ENCODE measurements at places on chromosomes 5 and 9.

DNA sequence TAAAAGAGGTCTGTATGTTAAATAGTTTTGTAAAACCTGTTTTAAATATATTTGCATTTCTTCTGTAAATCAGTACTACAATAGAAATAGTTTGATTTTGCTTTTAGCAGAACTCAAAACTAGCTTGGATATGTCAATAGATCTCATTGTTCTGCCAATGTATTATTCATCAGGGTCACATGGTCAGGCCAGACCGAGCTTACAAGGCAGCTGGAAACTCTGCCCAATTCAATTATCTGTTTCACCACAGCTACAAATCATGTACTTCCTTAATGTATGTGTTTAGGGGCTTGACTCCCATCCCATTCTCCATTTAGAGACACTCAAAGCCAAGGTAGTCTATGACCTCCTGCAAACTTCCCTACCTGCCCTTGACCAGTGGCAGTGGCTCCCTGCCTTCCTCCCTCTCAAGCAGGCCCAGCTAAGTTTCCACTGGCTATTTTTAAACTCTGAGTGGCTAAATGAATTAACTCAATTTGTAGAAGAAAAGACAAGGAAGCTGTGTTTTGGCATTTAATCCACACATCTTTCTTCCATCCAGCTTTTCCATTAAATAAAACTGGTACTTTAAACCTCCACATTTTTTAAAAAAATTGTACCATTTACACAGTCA is 46.4 kb upstream of the SELENOP start:
- no peak for DNase-seq

DNA sequence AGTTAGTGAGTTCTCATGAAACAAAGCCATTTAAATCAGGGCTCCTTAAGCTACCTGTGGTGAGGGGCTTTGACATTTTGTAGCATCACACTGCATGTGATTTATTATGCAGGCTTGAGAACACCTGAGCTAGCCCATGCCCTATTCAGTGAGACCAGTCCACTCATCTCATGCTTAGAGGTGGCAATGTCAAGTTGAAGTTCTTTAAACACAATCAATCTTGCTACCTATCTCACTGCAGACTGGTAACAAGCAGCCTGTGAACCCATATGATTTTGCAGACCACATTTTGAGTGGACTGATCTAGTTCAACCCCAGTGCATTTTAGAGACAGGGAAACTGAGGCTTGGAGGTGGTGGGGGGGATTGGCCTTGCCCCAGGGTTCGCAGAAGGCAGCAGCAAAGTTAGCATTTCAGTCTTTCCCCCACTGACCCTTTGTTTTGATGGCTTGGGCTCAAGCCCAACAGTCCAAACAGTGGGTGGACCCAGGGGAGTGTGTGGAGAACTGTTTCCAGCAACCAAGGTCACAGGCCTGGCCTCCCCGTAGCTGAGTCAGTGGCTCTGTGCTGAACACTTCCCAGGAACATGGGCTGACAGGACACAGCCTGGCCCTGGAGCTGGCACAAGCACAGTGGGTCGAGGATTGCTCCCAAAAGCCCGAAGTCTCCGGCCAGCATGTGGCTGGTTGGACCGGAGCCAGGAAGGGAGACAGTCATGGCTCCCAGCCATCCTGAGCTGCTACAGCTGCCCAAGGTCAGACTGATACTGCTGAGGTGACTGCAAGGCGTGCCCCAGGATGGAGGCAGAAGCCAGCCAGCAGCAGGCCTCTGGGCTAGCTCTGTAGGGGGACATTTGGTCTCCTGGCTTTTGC is 95.3 kb downstream of the RGS3 start:
- DNase-seq = no peak

DNA sequence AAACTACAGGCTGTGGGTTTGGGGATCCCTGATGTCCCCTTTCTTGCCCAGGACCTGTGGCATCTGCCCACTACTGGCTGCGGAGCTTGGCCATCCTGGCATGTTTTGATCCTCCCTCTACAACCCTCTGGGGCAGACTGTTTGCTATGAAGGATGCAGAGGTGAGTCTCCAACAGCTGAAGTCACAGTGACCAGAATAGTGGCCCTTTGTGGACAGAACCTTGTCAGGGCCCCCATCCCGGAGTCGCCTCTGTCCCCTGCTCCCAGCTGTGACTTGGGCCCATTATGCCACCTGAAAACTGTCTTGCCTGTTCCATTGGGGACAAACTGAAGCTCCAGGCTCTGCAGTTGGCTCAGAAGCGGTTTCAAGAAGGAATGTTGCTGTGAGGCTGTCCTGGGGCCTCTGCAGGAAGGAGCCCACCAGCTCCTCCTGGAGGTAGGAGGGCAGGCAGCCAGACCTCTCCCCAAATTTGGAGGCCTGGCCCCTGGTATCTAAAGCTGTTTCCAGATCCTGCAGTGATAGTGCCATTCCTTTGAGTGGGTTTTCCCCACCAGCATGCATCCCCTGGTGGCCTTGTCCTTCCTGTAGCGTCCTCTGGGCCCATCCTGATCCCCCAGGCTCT is 93.3 kb downstream of the BARX1 start:
- DNase-seq = no peak

DNA sequence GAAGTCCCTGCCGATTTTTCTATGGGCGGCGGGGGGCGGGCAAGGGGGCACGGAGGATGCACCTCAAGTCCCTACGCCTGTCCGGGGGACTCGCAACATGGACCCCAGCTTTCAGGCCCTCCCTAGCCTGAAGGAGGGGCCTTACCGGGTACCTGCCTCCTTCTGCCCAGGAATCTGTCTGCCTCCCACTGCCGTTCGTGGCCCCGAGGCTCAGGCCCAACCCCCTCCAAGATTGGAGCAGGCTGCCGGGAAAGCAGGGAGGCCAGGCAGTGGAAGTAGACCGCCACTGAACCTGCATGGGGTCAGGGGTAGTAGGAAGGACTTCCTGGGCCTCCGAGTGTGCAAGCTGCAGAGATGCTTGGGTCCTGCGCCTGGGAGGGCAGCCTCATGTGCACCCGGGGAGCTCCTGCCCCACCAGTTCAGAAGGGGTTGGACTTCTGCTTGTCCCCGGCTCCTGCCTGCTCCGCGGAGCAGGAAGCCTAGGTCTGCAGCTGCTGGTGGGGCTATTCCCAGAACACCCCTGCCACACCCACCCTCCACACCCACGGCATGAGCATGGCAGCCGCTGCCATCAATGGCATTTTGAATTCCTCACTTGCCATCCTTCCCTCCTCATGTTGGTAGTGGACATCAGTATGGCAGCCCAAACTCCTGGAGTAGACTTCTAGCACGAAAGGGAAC is 1312.7 kb upstream of the ACO1 start:
- no peak for DNase-seq

- no peak for DNase-seq
Measured at GRCh38 chr5:146751054-146751453, 127.5 kb downstream of the PPP2R2B start.

DNA sequence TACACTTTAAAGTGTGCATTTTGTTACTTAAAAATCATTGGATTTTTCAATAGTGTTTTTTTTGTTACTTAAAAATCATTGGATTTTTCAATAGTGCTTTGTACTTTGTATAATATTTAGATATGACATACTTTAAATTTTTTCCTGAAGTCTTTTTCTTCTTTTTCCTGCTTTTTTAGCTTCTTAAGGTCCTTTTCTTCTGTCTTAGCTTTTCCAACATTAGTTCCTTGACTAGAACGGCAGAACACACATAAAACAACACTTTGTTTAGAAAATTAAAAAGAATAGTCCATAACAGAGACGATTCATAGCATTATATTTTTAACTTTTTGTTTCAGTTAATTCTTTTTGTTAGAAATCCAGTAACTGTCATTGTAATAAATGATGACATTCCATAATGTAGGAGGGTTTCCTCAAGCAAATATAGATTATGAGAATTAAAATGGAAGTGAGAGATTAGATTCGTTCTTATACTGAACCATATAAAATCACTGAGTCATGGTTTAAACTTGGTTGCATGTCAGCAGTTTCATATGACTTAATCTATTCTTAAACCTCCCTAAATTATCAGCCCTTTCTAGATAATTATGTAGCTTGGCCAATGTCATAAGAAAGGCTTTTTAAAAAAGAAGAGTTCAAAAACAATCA is 45.3 kb upstream of the RICTOR start:
- no peak for DNase-seq

- no peak for DNase-seq
Measured at GRCh38 chr5:88884608-88884877, 1.6 kb upstream of the MEF2C start.

- DNase-seq = no peak
Measured at GRCh38 chr9:107460153-107461023, 29.2 kb downstream of the KLF4 start.

- no peak for DNase-seq
Measured at GRCh38 chr5:57406641-57407040, 76.0 kb downstream of the ACTBL2 start.

- DNase-seq = no peak
Measured at GRCh38 chr9:119852390-119852789, 483.2 kb upstream of the BRINP1 start.

DNA sequence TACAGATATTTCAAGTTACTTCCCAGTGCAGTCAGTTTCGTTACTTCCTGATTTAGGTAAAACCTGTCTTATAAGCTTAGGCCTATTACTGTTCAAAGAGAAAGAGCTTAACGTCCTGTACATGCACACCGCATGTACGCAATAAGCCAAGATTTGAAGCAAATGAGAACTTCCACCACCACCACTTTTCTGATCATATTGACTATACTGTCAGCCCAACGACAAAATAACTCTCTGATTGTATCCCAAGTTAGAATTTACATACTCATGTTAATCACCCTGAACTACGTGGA is 5.1 kb downstream of the NFIB start:
- no peak for DNase-seq

GRCh38 chr5:66151030-66151429 is 6.9 kb downstream of the SREK1 start:
- no peak for DNase-seq

GRCh38 chr5:172058088-172058487 is 51.6 kb upstream of the FBXW11 start:
- DNase-seq = no peak

- DNase-seq = no peak
Measured at GRCh38 chr5:58074222-58074621, 385.7 kb downstream of the PLK2 start.

DNA sequence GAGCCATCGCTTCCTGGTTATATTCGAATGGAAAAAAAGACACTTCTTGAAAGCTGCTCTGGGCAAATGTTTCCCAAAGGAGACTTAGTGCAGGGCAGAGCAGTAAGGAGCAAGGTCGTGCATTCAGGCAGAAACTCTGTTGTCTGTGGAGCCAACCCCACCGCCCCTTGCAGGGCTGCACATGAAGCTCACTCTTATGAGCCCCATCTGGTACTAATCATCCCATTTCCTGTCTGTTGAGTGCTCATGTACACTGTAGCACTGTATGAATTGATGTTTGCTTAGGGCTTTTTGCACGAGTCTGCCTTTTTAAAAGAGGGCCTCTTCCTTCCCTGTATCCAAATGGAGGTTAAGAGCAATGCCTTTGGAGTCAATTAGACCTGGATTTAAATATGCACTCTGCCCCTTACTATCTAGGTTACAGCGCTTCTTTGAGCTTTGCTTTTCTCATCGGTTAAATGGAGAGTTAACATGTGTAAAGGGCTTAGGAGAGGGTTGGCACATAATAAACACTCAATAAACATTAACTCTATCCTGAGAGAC is 25.4 kb downstream of the HMHB1 start:
- DNase-seq = no peak

- DNase-seq = no peak
Measured at GRCh38 chr5:32589942-32590869, 4.8 kb downstream of the SUB1 start.

GRCh38 chr9:29826421-29826820 is 2253.1 kb upstream of the C9orf72 start:
- DNase-seq = no peak

DNA sequence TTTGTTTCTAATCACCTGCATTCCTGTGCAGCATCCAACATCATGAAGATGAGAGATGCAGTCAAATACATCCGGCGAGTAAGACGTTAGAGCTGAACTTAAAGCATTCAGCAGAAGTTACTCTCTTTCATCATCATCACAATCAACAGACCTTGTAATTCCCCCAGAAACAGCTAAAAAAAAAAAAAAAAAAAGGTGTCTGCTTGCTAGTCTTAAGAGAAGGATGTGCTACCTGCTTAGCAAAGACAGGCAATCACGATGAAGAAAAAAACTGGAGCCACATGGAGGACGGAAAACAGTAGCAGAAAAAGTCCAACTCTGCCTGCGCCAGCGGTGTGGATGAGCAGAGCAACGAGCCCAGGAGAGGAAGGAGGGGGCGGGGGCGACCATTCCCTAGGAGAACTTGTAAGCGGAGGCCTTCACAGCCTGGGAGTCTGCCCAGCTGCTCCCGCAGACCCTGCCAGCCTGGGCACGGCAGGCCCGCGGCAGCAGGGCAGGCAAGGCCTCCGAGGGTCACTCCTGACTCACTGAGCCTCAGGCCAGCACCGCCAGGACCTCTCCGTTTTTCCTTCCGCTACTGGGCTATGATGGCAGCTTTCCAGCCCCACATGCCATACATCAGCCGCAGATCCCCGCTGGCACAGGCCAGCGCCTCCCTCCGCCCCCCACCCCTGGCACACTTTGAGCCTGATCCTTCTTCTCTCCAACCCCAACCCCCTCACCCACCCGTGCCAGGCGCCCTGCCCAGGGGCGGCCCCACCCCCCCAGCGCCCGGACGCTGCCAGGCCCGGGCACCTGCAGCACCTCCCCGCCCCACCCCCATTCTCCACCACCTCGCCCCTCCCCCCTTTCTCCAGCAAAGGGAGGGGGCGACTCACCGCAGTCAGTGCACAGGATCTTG is 1.4 kb downstream of the NRG2 start:
- no peak for DNase-seq

GRCh38 chr9:18502546-18502945 is 28.6 kb downstream of the ADAMTSL1 start:
- no peak for DNase-seq

- no peak for DNase-seq
Measured at GRCh38 chr5:55219770-55220169, 7.3 kb downstream of the MCIDAS start.

DNA sequence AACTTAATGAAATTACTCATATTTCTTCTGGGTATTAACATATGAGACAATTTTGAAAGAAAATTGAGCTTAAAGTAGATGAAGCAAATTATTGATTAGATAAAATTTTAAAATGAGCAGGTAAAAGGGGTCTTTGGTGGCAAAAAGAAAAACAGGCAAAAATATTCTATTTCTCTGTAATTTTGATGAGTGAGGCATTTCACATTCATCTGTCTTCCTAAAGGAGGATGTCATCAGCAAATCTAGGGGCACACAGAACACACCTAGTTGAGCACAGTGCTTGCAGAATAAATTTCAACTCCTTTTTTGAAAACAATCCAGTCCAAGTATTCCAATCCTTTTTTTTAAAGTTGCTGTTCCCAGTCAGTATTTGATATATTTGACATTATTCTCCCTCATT is 16.2 kb downstream of the ZNF189 start:
- DNase-seq = no peak

DNA sequence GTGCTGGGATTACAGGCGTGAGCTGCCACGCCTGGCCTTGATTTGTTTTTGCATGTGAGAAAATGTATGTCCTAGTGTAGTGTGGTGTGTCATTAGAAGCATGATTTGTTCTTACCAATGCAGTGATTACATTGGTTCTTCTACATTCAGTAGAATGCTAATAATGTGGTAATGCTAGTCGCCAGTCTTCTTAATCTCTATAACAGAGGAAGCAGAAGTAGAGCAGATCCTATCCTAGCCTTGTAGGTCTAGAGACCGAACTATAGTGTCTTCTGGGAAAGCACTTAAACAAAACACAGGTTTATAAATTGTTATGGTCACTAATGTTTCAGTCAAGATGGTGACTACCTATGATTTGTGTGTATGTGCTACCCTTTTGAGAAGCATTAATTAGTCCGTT is 197.5 kb upstream of the DMRT1 start:
- DNase-seq = no peak

- no peak for DNase-seq
Measured at GRCh38 chr9:79384501-79384900, 187.3 kb upstream of the TLE4 start.

GRCh38 chr9:92728831-92729734 is 35.5 kb downstream of the BICD2 start:
- DNase-seq = no peak
